Cardiac muscle cell (in vitro differentiated cells and primary cell): ENCODE measurements at places on chromosomes 7 and 10. TPM values are rescaled to one million over a fixed set of nuclear protein-coding genes. Genes with fewer than 3 reads are reported as not detected.

Gene KIAA1549
- total RNA-seq = 8.8 and 13.6 TPM in 2 replicates

GRCh38 chr7:41696323-41696916 is 6.5 kb downstream of the INHBA start:
- DNase-seq = peak; percentile 90

GRCh38 chr7:30206942-30207341 is 72.2 kb downstream of the MTURN start:
- DNase-seq = no peak

GRCh38 chr10:61633665-61634064 is 29.1 kb upstream of the CABCOCO1 start:
- DNase-seq = no peak

GRCh38 chr10:24793648-24794379 is 70.1 kb upstream of the ARHGAP21 start:
- DNase-seq = peak; percentile 29

DNA sequence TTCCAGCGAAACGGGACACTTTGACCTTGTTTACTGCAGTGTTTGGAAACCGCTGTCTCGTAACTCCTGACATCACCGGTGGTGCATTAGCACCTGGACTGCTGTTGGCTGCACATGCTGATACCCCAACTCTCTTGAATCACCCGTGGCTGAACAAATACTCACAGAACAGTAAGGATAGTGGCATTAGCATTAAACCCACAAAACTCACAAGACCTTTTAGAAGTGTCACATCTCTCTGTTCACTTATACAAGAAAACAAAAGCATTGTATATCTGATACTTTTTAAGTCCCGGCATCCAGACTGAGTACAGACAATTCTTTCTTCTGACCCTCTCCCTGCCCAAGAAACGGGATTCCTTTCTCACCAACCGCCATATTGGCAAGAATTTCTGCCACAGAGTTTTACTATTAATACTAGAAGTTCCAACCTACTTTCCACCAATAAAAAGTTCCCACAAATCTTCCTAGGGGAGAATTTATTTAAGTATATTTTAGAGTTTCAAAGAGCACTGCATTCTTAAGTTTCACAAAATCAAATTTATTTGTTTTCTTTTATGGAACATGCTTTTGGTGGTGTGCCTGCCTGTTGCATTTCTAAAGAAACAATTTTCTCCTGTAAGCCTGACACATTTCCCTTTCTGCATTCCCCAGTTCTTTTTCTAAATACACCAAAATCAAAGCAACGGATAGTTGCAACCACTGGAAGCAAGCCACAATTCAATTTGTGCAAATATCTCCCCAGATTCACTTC is 208.4 kb upstream of the KLF14 start:
- no peak for DNase-seq
